ENCODE measurements at places on chromosomes 7 and 10.

GRCh38 chr7:16365177-16365576, 56.2 kb downstream of the CRPPA start:
- no peak for DNase-seq

GRCh38 chr10:100987685-100988049, 324 bp downstream of the TWNK start:
- no peak for DNase-seq

- DNase-seq: no peak
Measured at GRCh38 chr7:44979481-44980392, 922 bp upstream of the MYO1G start.

GRCh38 chr10:97869091-97870042, 19.7 kb downstream of the GOLGA7B start:
- no peak for DNase-seq

DNA sequence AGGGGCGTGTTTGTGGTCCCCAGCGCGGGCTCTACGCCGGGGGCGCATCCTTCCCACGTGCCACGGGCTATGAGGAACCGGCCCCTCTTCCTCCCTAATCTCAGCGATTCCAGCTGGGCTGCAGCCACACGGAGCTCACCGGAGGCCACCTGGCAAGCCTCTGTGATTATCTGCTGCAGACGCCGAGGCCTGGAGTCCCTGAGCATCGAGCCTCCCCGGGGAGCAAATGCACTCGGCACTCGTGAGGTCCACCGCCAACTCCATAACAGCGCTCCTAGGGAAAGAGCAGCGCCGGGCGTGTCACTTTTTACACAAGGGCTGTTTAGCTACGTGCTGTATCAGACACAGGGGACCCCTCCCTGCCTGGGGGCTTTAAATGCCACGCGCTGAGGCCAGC, 101.2 kb downstream of the DYNC2I1 start:
- no peak for DNase-seq

DNA sequence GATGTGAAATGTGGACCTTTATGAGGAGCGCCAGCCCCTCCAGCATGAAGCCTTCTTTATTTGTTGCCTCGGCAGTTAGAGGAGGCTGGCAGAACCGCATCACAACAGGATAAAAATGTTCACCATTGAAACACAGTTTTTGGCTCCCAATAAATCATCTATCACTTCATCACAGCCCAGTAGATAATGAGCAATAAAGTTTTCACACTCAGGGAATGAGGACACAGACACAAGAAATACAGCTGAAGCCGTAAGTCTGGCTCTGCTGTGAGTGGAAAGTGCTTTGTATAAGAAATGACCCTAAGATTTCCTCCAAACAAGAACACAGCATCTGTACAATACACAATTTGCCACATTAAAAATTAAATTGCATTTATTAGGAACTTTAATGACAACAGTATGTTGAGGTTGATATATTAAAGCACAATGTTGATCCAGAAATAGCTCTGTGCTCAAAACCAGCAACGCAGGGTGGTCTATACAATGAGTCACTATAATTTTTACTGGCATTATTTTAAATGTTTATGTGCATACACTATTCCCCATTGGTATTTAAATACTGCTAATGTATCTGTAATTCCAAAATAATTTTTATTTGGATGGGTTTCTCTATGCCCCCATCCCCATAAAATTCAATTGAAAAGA, 301.8 kb upstream of the MGMT start:
- no peak for DNase-seq

DNA sequence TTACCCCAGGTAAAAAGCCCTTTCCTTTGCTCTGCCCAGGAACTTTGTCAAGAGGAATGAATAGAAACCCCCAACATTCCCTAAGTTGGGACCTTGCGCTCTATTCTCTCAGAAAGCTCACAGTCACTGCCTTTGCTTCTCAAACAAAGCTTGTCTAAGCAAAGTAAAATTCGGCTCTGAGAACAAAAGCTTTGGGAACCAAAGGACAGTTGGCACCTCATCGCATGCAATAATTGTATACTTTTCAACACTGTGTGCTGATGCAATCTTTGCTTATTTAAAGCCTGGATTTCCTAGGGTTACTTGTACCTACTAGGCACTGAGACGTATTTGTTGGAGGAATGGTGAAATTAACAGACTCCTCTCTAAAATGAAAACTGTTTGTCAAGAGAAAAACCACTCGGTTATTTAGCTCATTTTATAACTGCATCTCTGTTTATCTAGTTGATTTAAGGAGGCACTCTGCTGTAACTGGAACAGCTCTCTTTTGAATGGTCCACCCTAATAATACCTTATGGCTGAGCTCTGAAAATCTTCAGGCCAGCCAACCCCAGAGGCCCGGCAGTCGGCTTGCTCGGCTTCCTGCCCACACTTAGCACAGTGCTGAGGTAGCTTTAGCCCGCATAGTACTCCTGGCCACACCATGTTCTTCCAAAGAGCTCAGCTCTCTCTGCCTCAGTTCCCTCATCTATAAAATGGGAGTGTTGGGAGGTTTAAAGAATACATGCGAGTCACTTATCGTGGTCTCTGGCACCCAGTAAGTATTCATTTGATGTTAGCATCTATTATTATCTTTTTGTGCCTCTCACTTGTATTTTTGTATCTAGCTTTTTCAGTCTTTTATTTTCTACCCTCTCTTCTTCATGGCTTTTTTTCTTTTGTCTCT, 80.2 kb upstream of the PRR15 start:
- DNase-seq: no peak

DNA sequence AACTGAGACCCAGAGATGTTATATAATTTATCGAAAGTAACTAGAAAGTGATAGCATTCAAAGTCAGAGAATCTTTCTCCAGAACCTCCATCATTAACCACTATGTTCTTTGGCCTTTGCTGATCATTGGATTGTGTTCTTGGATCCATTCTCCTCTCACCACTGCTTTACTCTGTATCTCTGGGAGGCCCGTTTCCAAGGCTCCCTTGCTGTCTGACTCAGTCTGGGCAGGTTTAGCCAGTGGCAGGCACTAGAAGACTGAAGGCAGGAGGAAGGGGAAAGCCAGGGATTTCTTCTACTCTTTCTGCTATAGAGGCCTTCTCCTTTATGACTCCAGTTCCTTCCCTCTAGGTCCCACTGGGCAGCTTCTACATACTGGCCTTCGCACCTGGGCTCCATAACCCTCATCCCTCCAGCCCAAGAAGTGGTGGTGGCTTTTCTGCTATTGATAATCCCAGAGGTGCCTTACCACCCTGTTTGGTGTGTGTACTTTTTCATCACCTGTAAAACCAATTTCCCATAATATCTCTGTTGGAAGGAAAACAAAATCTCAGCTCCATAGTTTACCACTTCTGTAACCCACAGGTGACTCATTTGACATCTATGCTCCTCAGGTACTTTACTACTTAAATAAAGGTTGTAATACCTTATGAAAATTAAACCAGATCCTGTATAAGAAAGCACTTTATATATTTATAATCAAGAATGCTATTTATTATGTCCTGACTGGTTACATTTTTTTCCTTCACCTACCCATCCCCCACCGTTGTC, 36.0 kb downstream of the BCAP29 start:
- DNase-seq: no peak

- DNase-seq: no peak
Measured at GRCh38 chr7:13107291-13107690, 419.9 kb downstream of the ARL4A start.

DNA sequence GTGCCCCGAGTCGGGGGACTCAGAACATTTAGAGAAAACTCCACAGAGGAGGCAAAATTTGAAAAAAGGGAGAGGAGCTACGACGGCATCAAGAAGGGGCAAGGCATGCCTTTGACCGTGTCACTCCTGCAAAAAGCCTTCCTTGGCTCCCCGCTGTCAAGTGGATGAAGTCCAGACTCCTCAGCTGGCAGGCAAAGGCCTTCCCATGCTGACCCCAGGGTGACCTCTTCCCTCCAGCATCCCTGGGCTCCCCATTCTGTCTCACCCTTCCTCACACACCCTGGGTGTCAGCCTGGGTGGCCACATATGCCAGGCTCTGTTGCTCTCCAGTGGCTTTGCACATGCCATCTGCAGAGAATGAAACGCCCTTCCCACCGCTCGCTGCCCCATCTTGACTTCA, 88.4 kb upstream of the ZMIZ1 start:
- DNase-seq: no peak

- no peak for DNase-seq
Measured at GRCh38 chr10:129919358-129919757, 44.7 kb downstream of the EBF3 start.

- no peak for DNase-seq
Measured at GRCh38 chr7:6622134-6622710, 6.8 kb downstream of the ZNF853 start.

DNA sequence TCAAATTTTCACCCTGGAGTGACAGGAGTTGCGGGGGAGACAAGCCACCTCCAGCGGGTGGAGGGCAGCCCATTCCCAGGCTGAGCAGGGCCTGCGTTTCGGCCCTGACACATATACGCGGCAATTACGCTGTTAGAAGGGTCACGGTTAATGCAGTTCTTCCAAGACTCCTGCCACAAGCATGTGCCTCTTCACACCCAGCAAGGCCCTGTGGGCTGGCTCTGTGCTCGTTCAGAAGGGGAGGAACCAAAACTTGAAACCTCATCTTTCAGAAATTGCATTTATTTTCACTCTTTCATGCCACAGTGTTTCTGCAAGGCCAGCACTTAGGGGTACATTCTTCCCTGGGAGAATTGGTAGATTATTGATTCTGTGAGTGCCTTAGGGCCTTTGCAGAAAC, 24.7 kb downstream of the LRMDA start:
- no peak for DNase-seq

DNA sequence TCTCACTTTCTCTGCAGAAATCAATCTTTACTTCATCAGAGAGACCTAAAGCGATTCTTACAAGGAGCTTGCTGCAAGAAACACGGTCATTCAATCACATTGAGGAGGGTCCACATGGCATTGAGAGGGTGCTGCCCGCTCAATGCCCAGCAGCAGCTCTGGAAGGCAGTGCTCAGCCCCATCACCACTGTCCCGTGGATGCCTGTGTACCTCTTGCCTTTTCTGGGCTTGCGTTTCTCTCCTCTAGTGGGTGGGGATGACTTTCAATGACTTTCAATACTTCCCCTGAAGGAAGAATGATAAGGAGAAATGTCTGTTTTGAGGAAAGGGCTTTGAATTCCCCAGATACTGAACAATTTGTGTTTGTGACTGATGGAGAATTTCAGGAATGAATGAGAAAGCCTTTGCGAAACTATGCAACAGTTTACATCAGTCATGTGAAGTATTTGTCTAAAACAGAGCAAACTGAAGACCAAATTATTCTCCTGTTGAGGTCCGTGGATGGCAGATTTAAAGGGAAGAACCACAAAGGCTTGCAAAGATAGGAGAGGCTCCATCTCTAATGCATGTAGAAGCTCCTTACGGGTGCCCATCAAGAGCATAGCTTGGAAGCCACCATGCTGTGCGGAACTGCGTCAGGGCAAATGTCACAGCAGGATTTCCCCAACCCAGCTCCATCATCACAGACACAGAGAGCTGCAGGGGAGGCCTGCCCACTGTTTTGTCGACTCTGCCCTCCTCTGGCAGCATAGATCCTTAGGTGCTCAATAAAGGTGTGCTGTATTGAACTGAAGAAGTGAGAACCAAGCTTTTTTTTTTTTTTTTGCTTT, 6.6 kb upstream of the ZNF22 start:
- no peak for DNase-seq

GRCh38 chr10:75450644-75451640, 19.5 kb downstream of the LRMDA start:
- DNase-seq: no peak

GRCh38 chr7:24963218-24963617, 16.8 kb downstream of the OSBPL3 start:
- no peak for DNase-seq

DNA sequence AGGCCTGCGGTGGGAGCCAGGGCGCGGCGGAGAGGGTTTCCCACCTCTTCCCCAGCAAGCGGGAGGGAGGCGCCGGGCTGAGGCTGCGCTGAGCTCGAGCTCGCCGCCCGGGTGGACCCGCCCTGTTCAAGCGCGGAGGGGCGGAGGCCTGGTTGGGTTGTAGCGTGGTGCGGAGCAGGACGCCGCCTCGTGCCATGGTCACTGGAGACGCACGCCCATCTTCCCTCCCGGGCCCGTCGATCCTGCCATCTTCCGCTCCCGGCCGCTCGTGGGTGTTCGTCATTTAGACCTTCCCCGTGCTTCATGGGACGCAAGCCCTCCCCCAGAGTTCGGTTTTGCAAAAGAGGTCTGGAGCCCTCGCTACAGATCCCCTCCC, 9.3 kb upstream of the EN2 start:
- DNase-seq: no peak

- no peak for DNase-seq
Measured at GRCh38 chr7:98872328-98872924, 2.6 kb upstream of the TMEM130 start.
